ENCODE measurements at places on chromosomes 2 and 18. TPM values are rescaled to one million over a fixed set of nuclear protein-coding genes. Genes with fewer than 3 reads are reported as not detected.

The FHOD3 gene
- total RNA-seq: 0.07 TPM

DNA sequence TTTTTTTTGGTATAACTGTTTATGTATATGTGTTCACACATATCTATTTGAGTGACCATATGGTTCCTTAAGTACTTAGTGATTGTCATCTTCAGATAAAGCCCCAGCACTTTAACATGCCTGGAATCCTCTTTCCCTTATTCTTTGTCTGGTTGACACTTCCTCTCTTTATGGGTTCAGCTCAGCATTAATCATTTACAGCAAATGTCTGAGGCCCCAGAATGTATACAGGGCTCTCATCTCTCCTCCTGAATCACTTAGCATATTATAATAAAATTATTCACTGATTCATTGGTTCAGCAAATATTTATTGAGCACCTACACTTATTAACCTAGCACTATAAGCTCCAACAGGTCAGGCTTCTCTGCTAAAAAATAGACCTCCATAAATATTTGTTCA is 43.5 kb upstream of the CD28 start:
- DNase-seq: no peak

DNA sequence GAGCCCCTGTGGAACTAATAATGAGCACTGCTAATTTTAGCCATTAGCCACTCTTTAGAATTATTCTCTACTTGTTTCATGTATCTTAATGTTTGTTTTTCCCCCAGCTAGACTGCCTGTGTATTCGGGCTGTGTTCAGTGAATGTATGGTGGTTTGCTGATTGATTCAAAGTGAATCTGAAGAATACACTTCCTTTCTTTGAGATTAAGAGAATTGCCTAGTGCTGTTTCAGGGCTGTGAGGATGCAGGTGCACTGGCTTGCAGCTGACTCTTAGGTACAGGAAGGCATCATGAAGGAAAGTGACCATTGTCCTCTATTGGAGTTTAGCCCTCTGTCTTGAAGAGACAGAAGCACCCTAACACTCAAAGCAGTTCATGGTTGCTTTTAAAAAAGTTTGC is 138.7 kb downstream of the CERS6 start:
- no peak for DNase-seq

DNA sequence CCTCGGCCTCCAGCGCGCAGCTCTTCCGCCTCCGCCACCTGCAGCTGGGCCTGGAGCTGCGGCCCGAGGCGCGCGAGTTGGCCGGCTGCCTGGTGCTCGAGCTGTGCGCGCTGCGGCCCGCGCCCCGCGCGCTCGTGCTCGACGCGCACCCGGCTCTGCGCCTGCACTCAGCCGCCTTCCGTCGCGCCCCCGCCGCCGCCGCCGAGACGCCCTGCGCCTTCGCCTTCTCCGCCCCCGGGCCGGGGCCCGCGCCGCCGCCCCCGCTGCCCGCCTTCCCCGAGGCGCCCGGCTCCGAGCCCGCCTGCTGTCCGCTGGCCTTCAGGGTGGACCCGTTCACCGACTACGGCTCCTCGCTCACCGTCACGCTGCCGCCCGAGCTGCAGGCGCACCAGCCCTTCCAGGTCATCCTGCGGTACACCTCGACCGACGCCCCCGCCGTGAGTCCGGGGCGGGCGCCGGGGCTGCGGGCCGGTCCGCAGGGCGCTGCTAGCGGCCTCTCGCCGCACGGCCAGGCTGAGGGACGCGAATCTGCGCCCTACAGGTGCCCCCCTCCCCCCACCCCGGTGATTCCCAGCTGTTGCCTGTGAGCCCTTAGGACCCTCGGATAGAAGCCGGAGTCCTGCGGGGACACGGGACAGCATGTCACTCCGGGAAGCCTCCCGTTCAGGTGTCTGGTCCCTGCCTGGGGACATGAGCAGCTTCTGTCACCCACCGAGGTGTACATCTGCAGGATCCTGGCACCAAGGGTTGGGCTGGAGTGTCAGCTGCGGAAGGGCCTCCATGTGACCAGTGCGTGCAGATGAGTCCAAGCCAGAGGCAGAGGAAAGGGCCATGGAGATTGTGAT is 616 bp downstream of the RNPEPL1 start:
- DNase-seq: no peak

- DNase-seq: no peak
Measured at GRCh38 chr18:55763805-55764204, 175.8 kb upstream of the TCF4 start.

DNA sequence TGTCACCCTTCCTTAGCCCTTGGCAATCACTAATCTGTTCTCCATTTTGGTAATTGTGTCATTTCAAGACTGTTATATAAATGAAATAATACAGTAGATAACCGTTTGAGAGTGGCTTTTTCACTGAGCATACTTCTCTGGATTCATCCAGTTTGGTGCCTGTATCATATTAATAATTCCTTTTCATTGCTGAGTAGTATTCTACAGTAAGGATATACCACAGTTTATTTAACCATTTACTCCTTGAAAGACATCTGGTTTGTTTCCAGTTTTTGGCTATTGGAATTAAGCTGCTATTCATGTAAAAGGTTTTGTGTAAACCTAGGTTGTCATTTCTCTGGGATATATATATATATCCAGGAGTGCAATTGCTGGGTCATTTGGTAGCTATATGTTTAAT is 44.6 kb upstream of the TGFA start:
- no peak for DNase-seq

DNA sequence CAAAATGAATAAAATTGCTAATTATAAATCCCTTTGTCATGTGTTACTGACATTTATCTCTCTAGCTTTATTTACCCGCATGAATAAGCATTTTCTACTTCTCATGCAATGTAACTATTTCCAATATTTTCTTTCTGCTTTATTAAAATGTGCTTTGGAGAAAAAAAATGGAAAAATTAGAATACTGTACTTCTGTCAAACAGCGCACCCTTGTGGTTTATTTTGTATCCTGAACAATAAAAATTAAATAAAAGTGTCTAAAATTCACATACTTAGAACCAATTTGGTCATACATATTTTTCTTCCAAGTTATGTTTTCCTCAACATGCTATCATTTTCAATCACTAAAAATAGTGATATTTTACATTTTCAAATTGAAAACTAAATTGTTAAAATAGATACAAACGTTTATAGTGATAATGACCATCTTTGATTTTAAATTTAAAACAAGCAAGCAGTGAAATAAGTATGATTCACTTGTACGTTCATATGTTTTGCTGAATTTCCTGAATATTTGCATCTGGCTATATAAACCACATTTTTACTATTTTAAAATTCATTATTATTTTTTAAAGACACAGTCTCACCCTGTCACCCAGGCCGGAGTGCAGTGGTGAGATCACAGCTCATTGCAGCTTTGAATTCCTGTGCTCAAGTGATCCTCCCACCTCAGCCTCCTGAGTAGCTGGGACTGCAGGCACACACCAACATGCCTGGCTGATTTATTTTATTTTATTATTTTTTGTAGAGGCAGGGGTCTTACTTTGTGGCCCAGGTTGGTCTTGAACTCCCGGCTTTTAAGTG is 95.9 kb upstream of the GRB14 start:
- no peak for DNase-seq

GRCh38 chr2:28522481-28522880 is 26.6 kb downstream of the PLB1 start:
- no peak for DNase-seq

DNA sequence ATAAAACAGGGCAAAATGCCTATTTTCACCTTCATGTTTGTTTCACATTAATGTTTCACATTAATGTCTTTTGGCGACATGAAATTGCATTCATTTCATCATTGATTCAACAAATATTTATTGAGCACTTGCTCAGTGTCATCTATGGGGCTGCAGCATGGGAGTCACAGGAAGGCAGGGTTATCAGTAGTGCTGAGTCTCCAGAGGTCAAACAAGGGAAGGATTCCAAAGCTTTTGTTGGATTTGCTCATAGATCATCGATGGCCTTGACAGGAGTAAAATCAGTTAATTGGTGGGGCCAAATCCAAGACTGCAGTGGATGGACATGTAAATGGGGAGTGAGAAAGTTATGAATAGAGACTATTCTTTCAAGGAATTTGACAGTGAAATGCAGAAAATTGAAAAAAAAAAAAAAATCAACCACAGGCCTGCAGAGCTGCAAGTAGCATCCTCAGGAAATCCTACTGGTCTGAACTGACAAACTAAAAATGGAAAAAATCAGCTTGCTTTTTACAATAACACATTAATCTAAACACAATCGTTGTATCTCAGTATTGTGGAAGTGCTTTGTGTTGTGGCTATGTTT is 1290.8 kb downstream of the DPP10 start:
- DNase-seq: no peak
